ENCODE measurements at places on chromosomes 12 and 14.

DNA sequence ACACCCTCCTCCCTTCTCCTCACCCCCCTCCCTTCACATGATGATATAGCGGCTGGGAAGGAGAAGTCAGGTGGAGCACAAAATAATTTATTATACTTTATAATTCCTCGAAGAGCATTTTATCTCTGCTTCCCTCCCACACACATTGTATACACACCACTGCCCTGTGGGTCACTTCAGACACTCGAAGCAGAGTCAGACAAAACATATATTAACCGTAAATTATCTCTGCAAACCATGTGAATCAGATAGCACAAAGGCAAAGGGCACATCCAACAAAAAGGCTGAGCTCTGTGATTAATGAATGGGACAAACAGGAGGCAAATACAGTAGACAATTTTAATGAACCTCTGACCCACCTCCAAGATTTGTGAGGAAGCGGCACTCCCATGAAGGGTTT lies 450.7 kb downstream of the GALC start:
- DNase-seq = no peak

DNA sequence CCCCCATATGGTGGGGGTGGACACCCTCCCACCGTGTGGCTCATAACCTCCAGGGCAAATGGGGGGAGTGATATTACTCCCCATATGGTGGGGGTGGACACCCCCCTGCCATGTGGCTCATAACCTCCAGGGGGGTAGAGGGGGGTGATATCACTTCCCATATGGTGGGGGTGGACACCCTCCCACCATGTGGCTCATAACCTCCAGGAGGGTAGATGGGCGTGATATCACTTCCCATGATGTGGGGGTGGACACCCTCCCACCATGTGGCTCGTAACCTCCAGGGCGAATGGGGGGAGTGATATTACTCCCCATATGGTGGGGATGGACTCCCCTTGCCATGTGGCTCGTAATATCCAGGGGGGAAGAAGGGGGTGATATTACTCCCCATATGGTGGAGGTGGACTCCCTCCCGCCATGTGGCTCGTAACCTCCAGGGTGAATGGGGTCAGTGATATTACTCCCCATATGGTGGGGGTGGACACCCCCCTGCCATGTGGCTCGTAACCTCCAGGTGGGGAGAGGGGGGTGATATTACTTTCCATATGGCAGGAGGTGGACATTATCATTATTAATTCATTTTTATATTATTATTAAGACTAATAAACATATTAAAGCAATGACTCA lies 51.2 kb upstream of the OXA1L start:
- DNase-seq = no peak

DNA sequence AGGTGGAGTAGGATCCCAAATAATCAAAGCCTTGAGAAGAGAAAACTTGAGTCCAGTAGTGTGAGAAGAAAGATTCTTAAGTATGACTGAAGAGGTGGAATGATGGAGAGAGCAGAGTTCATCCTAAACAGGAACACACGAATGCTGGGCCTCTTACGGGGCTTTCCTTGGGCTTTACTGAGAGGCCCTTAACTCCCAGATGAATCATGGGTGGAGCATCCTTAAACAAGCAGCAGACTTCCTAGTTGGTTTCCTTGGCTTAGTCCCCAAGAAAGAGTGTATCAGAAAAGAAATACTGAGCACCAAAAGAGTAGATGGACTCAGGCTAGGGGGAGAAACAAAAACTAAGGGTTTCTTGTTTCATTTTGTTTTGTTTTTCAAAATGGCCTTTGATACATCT lies 132.5 kb downstream of the GPR135 start:
- no peak for DNase-seq

DNA sequence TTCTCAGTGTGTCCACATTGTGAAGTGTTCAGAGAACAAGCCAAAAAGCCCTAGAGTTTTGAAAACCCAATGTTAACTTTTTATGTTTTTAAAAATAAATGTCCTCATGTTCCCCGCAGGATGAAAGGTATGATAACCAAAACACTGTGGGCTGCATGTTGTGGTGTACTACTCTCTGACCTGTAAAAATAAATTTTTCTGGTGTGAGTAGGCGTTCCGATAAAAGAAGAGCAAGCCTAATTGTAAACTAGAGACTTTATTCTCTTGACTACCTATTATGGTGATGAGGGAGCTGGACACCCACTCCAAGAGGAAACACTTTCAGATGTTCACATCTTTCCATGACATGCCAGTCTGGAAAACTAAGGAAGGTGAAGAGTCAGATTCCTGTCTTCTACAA lies 18.2 kb downstream of the PTGER2 start:
- no peak for DNase-seq

- DNase-seq = no peak
These were observed 27.7 kb upstream of the JDP2 start for GRCh38 chr14:75399843-75400775.

DNA sequence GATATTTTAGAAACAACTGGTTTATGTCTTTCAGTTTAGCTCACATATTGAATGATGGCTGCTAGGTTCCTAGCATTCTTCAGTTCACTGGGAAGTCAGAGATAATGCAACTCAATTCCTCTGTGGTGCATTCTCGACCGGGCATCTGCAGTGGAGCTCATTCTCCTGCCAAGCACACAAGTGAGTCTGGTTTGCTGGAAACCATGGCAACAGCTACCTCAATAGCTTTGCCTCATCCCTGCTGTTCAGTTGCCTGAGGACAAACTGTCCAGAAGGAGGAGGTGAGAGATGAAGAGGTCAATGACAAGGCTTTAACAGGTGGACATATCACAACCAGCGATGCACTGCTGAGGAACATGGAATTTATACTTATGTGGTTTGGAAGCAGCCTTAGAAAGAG lies 816.9 kb downstream of the AACS start:
- no peak for DNase-seq

DNA sequence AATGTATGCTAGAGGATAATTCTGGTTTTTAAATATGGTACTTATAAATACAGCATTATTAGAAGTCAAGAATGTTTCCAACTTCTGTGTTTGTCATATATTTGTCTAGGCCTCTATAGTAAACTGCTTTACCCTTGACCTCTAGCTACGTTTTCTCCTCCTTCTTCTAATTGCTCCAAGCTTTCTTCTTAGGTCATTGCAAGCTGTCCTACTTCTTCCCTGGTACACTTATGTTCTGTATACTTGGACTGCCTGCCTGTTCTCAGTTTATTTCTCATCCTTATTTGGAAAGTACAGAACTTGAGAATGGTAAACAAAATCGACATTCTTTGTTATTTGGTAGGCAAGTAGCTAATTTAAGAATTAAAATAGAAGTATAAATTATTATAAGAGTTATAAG lies 23.9 kb upstream of the ATP2B1 start:
- no peak for DNase-seq

DNA sequence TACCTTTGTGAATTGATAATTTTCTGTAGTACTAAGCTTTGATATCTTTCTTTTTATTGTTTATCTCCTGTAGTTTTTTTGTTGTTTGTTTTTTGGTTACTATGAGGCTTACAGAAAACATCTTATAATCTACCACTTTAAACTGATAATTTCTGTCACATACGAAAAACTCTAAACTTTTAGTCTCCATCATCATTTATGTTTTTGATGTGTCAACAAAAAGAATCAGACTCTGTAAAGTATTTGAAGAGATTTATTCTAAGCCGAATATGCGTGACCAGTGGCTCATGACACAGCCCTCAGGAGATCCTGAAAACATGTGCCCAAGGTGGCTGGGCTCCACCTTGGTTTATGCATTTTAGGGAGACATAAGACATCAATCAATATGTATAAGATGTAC lies 167.1 kb upstream of the ARHGAP5 start:
- DNase-seq = no peak

DNA sequence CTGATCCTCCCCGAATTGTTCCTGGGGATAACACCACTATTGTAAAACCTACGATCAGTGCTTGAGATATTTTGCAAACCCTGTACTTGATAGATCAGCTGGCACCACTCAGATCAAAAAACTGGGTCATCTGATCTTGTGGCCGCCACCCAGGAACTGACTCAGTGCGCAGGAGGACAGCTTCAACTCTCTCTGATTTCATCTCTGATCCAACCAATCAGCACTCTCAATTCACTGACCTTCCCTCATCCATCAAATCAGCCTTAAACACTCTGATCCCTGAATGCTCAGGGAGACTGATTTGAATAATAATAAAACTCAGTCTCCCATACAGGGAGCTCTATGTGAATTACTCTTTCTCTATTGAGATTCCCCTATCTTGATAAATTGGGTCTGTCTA lies 4.2 kb upstream of the XPOT start:
- no peak for DNase-seq

Measured in activated CD8-positive, alpha-beta memory T cell treated with anti-CD3 and anti-CD28 coated beads for 48 hours (primary cell).